CD4-positive, alpha-beta T cell treated with Interleukin-2 at 100 ng/mL for 4 hours (primary cell): ENCODE measurements at places on chromosomes 7 and 10.

DNA sequence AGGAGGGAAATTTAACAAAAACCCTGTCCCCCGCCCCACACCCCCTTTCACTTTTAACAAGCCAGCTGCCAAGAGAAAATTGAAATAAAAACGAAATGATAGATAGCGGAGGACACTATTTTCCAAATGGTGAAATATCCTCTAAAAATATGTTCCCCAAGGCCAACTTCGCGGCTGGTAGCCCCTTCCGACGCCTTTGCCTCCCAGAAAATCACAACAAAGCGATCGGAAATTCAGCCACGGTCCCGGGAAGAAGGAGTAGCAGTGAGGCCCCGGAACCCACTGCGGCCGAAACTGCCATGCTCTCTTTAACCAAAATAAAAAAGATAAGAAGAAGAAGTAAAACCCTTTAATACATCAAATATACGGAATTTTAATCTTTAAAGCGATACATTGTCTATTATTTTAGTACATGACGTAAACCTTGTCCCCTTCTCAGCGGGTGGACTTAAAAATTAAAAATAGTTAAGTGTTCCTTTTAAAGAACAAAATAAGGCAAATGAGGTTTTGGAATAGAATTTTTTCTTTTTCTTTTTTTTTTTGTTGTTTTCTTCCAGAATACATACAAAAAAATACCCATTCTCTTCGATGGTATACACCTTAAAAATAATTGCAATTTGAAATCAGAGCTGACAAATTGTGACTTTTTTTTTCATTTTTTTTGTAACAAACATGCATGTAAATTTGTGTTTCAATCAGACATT, 3.9 kb downstream of the ZNF503 start:
- DNase-seq = no peak

GRCh38 chr10:115844591-115844990, 428.4 kb downstream of the GFRA1 start:
- DNase-seq = no peak

GRCh38 chr7:86720306-86720705, 76.6 kb downstream of the GRM3 start:
- DNase-seq = no peak

GRCh38 chr7:38584443-38585210, 46.5 kb downstream of the AMPH start:
- DNase-seq = no peak

DNA sequence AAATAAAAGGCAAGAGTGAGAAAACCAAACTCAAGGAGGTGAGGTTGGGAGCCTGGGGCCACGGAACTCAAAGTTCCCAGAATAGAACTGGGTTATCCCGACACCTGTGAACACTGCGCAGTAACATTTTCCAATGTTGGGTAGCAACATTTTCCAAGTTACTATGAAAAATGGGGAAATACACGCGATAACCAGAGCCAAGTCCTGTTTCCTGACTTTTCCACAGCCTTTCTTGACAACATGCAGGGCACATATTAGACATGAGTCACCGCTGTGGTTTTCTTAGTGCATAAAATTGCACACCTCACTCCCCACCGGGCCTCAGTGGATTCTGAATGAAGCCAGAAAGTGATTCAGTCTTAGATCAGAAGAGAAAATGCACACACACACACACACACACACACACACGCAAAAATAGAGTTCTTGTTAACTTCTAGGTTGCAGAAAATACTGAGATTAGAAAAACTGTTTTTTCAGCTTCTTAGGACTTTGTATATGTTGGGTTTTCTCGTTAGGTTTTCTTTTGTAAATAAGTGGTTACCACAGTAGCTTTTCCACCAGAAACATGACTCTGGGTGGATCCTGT, 70.0 kb downstream of the CAMK1D start:
- peak; percentile 81 for DNase-seq

DNA sequence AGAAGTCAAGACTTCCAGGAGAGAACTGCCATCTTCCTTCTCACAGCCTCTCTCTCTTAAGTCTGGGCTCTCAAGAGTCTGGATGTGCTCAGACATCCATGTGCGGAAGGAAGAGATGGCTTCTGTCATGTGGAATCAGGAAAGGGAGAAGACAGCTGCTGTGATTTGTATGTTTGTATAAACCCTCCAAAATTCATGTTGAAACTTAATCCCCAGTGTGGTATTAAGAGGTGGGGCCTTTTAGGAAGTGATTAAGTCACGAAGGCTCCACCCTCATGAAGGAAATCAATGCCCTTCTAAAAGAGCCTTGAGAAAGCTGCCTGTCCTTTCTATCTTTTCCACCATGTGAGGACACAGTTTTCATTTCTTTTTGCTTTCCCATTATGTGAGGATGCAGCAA, 73.9 kb upstream of the PTN start:
- DNase-seq = no peak

DNA sequence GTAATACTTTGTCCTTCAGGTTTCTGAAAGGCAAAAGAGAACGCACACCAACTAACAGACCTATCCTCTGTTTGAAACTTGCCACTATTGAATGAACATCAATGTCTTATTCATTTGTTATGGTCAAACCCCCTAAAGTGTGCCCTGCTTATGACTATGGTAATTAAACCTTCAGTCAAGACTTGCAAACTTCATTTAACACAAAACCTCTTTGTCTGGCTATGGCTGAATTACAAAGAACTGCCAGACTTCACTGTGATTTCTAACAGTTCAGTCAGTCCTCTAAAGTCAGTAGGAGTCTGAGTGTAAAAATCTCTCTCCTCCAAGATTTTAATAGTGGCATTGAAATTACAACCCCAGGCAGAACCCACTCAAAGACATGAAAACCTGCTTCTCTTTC, 702.5 kb upstream of the LRRN3 start:
- no peak for DNase-seq

GRCh38 chr10:130395248-130395936, 259.2 kb downstream of the GLRX3 start:
- DNase-seq = no peak

DNA sequence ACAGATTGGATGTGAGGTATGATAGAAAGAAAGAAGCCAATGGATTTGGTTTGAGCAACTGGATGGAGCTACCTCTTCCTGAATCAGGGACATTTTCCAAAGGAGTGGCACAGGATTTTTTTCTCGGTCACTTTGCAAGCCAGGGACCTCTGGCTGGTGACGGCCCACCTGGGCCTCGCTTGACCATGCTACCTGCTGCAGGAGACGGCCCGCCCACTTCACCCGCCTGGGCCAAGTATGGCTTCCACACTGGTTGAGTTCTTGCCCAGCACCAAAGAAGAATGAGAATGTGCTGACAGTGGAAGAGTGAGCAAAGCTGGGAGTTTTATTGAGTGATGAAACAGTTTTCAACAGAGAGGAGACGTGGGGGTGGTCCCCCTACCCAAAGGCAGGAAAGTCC, 24.5 kb upstream of the SH3PXD2A start:
- DNase-seq = no peak

DNA sequence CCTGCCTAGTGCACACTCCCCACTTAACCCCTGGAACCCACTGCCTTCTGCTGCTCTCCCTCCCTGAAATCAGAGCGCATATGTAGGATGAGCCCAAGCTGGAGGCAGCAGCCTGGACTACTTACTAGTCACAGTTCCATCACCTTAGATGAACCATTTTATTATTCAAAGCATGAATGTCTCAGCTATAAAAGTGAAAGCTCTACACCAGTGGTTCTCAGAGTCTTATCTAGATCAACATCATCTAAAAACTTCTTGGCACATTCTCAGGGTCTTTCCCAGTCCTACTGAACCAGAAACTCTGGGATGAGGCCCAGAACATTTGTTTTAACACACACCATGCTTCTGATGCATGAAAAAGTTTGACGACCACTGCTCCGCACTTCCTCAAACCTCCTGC, 100.3 kb upstream of the ANK3 start:
- DNase-seq = no peak
